ENCODE measurements at places on chromosomes 12 and 14.

DNA sequence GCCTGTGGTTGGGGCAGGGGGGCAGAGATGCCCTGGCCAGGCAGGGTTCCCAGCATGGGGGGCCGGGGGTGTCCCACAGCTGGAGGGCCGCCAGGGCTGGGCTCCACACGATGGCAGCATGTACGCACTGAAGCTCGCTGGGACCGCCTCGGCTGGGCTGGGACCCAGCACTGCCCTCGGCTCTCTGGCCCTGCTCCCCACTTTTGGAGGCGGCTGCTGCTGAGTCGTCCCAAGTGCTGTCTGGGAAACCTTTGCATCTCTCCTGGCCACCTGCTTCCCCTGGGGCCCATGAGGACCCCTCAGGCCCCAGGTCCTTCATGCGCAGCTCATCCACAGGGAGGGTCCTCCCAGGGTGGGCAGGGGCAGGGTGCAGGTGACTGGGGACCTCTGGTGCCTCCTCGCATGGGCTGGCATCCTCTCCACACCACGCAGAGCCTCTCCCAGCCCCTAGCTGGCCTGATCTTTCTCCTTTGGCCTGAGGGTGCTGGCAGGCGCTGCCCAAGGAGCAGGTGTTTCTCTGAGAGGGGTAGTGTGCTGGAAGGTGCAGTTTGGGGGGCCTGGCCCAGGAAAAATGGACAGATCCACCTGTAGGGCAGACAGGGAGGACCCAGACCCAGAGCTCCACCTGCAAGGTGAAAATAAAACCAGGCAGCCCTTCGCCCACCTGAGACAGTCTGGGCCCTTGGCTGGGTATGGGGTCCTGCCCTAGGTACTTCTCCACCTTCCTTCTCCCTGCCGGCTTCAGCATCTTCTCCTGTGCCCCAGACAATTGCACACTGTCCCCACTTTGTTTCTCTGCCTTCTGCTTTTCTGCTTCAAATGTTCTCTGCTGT lies 46.9 kb downstream of the DLK1 start:
- no peak for DNase-seq

DNA sequence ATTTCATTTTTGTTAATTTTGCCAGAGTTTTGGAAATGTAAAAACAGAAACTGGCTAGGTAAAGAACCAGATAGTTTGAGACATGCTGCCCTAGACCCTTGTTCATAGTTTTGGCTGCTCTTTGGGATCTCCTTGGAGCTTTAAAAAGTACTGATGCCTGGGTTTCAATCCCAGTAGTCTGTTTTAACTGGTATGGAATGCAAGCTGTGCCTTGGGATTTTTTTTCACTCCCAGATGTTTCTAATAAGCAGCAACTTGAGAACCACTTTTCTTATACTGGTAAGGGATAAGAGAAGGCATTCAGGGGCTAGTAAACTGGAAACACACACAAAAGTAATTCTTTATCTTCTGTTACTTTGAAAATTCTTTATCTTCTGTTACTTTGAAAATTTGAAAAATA lies 18.8 kb downstream of the SLC35F4 start:
- DNase-seq: no peak

- no peak for DNase-seq
Measured at GRCh38 chr12:129372876-129373275, 519.6 kb downstream of the GLT1D1 start.

DNA sequence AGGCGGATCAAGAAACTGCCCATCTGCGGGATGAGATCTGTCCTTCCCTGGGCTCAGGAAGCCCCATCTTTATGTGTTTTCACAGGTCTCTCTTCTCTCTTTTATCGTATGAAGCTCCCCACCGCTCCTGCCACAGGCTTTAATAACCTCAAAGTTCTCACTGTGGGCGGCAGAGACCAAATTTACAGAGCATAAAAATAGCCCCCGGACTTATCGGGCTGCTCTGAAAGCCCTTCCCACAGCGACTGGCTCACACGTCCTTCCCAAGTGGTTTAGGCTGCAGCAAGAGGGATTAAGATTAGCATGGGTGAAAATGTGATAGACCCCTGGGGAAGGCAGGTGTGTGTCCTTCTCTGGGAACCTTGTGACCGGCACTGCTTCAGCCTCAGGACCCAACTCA lies 47.8 kb downstream of the TESC start:
- no peak for DNase-seq

GRCh38 chr12:3204143-3204542 lies 127.0 kb downstream of the TSPAN9 start:
- no peak for DNase-seq

- DNase-seq: no peak
Measured at GRCh38 chr12:104649217-104649824, 192.6 kb downstream of the CHST11 start.

GRCh38 chr12:19158923-19159322 lies 29.4 kb downstream of the PLEKHA5 start:
- DNase-seq: no peak

DNA sequence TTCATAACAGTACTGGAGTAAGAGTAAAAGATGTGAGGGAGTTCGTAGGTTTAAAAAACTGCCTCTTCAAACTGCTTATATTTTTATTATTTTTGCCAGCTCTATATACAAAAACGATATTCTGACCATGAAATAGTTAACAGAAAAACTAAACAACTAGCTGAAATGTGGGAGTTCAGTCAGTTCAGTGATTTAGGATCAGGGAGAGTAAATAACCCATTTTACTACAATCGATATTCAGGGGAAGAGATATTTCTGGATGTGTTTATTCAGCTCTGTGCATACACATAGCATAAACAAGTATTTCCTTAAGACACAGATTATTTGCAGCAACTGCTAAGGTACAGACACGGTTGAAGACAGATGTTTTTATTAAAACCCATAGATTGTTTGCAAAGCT lies 470.9 kb downstream of the TMTC2 start:
- no peak for DNase-seq

DNA sequence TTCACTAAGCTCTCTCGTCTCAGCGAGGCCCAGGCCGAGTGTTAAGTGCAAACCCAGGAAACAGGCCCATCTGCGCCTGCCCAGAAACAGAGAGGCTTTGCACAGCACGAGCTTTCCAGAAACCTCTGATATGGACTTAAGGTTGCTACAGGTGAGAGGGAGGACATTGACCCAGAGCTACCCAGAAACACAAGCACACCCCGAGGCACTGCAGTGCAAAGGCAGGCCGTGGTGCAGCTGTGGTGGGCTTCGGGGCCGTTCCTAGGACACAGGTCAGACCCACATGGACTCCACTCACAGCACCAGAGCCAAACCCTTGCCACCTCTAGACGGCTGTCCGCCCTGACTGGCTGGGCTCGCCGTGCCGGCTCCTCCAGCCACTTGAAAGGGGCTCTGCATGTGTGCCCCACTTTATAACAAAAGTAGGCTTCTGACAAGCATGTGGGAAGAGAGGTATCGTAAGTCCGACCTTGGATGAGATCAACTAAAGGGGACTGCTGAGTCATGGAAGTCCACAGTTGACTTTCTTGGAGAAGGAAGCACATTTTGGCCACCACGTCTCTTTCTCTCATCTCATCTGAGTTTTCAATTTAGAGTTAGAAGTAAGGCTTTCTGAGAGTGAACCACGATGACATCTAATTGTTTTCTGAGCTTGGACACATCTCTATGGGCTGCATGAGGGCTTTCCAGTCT lies 38.2 kb downstream of the CACNA2D4 start:
- no peak for DNase-seq

GRCh38 chr12:56128670-56129205 lies 671 bp downstream of the ESYT1 start:
- DNase-seq: no peak

DNA sequence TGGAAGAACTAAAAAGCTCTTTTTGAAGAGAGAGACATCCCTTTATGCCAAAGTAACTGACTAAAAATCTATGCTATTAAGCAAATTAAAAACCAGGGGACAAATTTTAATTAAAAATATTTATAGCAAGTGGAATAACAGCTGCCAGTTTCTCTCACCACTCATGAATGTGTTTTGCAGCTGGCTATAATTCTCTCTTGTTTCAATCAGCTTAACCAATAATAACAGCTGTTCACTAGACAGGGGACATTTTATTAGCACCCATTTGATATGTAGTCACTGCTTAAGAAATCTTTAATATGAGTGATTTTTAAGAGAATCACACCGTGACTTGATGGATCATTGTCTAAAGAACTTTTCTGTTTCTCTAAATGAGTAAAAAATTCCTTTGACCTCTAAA lies 34.2 kb upstream of the KRR1 start:
- no peak for DNase-seq

- DNase-seq: no peak
Measured at GRCh38 chr14:82757776-82758175, 1224.1 kb upstream of the SEL1L start.
